ENCODE measurements at places on chromosomes 1 and 21. TPM values are rescaled to one million over a fixed set of nuclear protein-coding genes. Genes with fewer than 3 reads are reported as not detected.

Gene CASQ1
- total RNA-seq, result not detected

Gene RAB3B
- total RNA-seq, result 64.4 TPM

Gene RRP1B
- total RNA-seq, result 38.9 TPM

Gene MCOLN3
- total RNA-seq, result 1.0 TPM

Gene LCE1F
- total RNA-seq, result not detected

Gene EPHA10
- not detected for total RNA-seq

Gene SDHB
- total RNA-seq, result 166 TPM

Gene BARHL2
- total RNA-seq, result not detected

Gene KIRREL1
- total RNA-seq, result 267 TPM

Gene RHBDL2
- not detected for total RNA-seq

Gene UTS2
- not detected for total RNA-seq

Gene RGSL1
- not detected for total RNA-seq

Gene CFAP74
- under 0.01 TPM for total RNA-seq

Gene NTRK1
- total RNA-seq, result 0.13 TPM

Gene NHLH2
- not detected for total RNA-seq

Gene ACTL8
- not detected for total RNA-seq

Gene INSRR
- under 0.01 TPM for total RNA-seq

Gene F13B
- not detected for total RNA-seq

Gene ZDHHC18
- total RNA-seq, result 23.5 TPM

Gene ATAD3C
- total RNA-seq, result 1.6 TPM

Gene TLR5
- 0.25 TPM for total RNA-seq

Gene TMEM52
- 3.1 TPM for total RNA-seq

Gene ACTN2
- under 0.01 TPM for total RNA-seq

Gene CYP4A22
- not detected for total RNA-seq

Gene MTMR11
- total RNA-seq, result 9.6 TPM
